Left renal cortex interstitium (tissue), 4 donors: ENCODE measurements at places on chromosomes 12 and 14. TPM values are rescaled to one million over a fixed set of nuclear protein-coding genes. Genes with fewer than 3 reads are reported as not detected.

DNA sequence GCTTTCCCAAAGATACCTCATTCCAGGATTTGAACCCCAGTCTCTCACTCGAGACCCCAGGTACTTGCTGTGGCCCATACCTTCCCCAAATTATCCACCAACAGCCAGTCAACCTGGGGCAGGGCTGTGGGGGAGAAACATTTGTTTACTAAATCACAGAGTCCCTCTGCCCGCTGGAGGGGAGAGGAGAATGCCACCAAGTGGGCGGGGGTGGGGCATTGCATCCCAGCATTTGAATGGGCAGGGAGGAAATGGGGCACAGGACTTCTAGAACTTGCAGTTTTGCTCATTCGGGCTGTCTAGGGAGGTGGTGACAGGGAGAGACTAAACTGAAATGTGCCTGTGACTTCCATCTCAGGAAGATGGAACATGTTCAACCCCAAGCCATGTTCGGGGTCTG lies 10.9 kb upstream of the SERPINA9 start:
- DNase-seq, result no peak

- no peak for DNase-seq
Measured at GRCh38 chr14:38279572-38279971, 23.7 kb upstream of the CLEC14A start.

DNA sequence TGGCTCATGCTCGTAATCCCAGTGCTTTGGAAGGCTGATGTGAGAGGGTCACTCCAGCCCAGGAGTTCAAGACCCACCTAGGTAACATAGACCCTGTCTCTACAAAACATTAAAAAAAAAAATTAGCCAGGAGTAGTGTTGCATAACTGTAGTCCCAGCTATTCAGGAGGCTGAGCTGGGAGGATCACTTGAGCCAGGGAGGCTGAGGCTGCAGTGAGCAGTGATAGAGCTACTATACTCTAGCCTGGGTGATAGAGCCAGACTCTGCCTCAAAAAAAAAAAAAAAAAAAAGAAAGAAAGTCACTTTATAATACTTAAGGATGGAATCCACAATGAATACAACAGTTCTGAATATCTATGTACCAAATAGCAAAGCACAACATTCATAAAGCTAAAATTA lies 10.2 kb upstream of the SLC10A1 start:
- no peak for DNase-seq

- no peak for DNase-seq
Measured at GRCh38 chr14:24481622-24482324, 26.3 kb downstream of the CMA1 start.

Gene MAP3K9
- 4.9 TPM for polyA plus RNA-seq
